ENCODE measurements at places on chromosomes 7 and 10.

DNA sequence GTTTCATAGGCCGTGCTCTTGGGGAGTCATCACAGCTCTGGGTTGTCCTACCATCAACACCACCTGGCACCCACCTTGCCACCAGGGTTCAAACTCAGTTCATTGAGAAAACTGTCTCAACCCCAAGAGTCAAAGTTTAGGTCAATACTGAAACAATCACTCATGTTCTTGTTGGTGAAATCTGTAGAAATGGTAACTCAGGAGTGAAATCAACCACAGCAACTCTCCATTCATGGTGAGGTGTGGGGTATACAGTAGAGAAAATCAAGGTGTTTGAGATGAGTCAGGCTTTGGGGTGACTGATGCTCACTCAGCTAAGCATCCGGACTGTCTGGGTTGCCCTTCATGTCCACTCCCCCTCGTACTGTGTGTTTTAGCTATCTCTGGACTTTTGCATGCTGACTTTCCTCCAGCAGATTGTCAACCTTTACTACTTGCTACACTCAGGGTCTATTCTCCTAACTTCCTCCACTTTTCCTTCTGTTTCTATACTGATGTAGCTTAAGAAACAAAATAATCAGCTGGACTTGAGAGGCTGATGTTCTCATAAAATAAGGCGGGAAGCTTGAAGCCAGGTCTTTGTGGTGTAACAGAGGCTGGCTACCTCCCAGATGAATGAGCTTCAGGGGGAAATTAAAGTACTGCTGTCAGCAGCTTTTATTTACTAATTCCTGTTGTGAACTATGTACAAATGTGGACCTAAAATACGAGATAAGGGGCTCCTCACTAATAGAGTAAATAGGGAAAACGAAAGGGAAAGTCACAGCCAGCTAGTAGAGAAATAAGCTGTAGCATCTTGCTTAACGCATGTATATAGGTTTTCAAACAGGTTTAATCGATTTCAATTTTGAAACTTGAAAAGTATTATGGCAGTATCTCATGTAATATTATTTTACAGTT, 173.6 kb upstream of the AKR1E2 start:
- no peak for DNase-seq

- no peak for DNase-seq
Measured at GRCh38 chr7:39353615-39354376, 212.4 kb upstream of the YAE1 start.

GRCh38 chr7:47288060-47288459, 293.9 kb downstream of the TNS3 start:
- no peak for DNase-seq

DNA sequence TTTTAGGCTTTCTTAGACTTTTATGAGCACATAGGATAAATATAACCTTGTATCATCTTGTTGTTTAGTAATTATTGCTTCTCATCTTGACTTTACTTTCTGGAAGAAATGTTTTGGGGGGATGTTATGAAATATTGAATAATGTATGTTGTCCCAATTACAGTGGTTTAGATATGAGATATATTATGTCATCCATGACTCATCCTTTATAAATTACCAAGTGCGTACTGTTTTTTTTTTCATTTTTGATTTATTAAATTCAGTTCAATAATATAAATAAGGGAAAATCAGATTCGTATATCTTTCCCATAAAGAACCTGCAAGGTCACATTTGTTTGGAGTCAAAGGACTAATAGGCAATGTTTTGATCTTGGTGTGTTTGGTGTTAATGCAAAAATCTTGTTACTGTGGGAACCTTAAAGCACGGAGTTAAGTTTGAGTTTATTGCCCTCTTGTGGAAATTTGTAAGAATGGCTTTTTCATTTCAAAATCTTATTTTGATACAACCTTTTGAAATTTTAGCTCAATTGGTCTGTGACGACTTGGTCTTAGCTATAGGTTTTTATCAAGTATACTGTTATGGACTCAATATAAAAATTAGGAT, 108.6 kb downstream of the SRI start:
- peak; percentile 23 for DNase-seq

DNA sequence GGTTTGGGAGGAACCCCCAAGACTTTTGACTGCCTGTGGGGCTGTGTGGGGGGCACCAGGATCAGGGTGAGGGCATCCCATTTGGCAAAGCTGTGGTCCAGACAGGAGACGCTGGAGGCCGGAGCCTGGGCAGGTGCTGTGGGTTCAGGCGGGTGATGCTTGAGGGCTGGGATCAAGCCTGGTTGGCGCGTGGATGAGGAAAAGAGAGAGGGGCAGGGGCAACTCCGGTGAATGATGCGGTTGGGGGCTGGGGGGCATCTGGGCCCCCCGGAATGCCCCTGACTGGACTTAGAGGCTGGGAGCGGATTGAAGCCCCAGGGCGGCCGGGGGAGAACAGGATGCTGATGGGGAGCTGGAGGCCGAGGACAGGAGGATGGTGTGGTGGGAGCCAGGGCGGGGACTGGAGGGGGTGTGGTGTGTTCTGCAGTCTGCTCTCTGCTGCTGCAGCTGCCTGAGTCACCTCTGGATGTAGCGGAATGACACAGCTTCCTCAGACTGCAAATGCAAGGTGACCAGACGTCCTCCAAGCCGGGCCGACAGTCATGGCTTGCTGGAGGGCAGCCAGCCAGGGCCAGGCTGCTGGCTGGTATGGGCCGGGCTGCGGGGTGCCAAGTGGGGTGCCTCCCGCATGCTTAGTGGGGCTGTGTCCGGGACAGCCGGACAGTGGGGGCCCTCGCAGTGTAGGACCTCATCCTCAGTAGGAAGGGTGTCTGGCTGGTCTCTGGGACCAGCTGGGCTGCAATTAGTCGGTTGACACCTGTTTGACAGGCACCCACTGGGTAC, 3.2 kb downstream of the MAFK start:
- peak; percentile 81 for DNase-seq

DNA sequence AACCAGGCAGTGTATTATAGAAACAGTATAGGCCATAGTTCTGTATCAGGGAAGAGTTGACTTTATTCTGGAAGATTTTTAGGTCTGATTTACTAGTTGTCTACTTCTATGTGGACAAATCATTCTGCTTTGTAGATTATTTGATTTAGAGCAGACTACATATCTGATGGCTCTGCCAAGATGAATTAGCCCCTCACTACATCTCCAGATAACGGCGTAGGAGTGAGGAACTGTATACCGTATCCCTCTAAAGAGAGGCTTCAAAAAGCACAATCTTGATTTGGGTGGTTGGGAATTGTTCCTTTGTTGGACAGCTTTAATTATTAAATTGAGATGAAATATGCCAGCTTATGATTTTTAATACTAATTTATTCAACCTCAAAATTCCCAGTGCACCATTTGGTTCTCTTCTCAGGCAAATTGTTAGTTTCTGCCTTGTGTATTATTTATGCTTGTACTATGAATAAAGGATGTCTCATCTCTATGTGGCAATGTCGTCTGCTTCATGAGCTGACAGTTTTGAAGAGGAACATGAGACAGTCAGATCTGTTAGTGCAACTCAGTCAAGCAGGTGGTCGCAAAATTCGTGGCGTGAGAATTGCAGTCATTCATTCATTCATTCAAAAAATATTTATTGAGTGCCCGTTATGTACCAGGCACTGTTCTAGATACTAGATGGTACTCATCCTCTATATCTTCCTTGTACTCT, 422.8 kb downstream of the EXOC4 start:
- DNase-seq = no peak

DNA sequence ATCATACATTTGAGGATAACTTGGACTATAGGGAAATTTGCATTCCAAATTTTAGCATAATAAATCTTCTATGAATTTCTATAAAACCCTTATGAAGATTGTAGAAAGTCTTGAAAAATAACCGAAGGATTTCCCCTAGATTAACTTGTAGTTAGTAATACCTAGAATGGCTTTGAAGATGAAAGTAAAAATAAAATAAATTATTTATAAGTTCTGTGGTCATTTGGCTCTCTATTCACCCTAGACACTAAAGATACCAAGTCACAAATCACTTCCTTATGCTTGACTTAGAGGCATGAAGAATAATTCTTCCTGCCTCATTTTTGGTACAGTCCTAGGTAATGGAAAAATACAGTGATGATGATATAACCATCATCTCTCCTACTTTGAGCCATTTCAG, 79.3 kb downstream of the CSTF2T start:
- peak; percentile 5 for DNase-seq

DNA sequence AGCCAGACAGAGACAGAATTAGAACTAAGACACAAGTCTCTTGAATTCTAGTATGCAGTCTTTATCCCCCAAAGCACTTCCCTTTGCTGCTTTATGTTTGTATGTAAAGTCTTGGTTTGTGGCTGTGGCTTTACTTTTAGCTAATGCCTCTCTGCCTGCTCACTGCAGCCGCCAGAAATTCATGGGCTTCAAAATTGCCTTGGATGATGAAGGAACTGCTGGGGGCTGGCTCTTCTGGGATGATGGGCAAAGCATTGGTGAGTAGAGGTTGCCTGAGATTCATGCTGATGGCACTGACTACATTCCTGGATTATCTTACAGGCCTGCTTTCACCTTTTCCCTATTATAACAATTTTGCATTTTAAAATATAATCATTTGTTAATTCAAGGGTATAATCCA, 10.9 kb upstream of the MGAM2 start:
- DNase-seq = no peak

DNA sequence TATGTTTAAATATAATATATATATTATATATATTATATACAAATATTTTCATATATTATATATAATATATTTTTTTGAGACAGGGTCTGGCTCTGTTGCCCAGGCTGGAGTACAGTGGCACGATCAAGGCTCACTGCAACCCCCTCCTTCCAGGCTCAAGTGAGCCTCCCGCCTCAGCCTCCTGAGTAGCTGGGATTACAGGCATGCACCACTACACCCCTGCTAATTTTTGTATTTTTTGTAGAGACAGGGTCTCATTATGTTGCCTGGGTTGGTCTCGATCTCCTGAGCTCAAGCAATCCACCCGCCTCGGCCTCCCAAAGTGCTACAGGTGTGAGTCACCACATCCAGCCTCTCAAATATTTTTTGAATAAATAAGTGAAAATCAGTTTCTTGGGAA, 215.5 kb downstream of the GATA3 start:
- no peak for DNase-seq

DNA sequence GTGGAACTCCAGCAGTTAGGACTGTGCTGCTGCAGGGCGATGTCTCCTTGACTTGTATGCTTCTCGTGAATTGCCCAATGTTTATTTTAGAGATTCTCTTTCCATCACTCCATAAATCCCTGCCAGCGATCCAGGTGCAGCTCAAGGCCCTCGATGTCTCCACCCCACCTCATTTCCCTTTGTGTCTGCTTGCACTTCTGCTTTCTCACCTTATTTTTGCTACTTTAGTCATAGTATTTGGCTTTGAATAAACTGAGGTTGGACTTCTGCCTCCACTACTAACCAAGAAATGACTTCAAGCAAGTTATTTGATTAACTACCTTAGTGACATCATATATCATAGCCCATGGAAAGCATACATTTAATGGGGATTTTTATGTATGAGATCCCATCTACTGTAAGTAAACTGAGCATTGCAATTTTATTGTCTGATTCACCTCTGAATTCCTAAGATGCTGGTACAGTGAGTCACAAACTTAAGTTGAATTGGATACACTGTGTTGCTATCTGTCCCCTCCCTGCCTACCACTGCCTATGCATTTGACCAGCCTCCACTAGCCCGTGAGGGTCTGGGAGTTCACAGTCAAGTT, 255.8 kb downstream of the ABCA13 start:
- DNase-seq = no peak

DNA sequence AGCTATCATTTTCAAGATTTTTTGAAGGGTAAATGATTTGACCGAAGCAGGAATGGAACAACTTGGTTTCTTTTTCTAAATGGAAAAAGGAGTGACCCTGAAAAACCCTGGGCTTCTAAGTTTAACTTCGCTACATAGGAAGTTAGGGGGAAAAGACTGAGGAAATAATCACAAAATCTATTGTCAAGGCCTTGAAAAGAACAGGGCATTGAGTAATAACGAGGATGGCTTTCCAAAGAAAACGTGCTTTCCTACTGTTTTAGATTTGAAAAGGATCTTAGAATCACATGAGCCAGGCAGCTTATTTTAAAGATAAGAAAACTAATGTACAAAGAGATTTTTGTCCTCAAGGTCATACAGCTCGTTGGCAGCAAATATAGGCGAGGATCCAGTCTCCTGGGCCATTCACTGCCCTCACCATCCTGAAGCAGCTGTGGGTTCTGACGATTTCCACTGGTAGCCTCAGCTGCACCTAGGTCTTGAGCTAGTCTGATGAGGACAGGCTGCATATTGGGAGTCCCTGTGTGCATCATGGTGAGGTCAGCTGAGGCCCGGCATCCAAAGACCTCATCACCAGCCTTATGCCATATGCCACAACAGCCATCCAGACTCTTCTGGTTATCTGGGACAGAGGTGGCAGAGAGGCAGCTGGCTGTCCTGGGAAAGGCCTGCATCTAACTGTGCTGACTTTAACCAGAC, 384.7 kb upstream of the NRP1 start:
- DNase-seq = no peak

GRCh38 chr10:83332690-83333089, 806.6 kb upstream of the GHITM start:
- DNase-seq = no peak

Data from GM13976 (cell line).